ENCODE measurements at places on chromosomes 1 and 21. TPM values are rescaled to one million over a fixed set of nuclear protein-coding genes. Genes with fewer than 3 reads are reported as not detected.

The TAS1R1 gene
- not detected for total RNA-seq

The PTAFR gene
- 1.1 TPM for total RNA-seq

The EFCAB7 gene
- total RNA-seq, result 4.1 TPM

The TLCD4 gene
- total RNA-seq, result 9.8 TPM

The ADCY10 gene
- total RNA-seq, result not detected

The TRIM45 gene
- total RNA-seq, result 2.4 TPM

The CCDC27 gene
- total RNA-seq, result not detected

- no peak for DNase-seq
These were observed 508.6 kb downstream of the RWDD3 start for GRCh38 chr1:95742591-95743089.

DNA sequence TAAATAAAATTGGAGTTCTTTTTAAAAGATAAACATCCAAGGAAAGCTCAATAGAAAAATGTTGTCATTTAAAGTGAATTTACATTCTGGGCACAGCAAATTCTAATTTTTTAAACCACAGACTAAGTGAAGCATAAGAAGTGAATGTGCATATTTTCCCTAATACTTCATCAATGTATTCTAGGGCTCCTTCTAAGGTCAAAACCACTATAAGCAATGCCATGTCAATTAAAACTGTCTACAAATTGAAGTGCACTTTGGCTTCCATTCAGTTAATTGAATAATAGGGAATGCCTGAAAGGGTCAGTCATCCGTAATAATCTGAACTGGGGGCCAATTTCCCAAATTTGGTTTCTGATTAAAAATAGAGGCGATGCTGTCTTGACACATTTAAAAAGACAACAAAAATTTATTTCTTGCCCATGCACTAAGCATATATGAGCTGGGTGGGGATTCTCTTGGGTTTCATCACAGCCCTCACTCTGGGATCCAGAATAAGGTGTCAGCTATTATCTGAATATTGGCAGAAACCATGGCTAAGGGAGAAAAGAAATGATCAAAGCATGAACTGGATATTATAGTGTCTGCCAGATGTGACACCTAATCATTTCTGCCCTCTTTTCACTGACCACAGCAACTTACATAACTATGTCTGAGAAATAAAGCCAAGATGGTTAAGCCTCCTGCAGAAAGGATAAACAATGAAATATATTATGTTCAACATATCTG lies 660.6 kb upstream of the B3GALT2 start:
- DNase-seq, result no peak

GRCh38 chr21:35366394-35367080 lies 317.4 kb upstream of the RUNX1 start:
- peak; percentile 34 for DNase-seq

DNA sequence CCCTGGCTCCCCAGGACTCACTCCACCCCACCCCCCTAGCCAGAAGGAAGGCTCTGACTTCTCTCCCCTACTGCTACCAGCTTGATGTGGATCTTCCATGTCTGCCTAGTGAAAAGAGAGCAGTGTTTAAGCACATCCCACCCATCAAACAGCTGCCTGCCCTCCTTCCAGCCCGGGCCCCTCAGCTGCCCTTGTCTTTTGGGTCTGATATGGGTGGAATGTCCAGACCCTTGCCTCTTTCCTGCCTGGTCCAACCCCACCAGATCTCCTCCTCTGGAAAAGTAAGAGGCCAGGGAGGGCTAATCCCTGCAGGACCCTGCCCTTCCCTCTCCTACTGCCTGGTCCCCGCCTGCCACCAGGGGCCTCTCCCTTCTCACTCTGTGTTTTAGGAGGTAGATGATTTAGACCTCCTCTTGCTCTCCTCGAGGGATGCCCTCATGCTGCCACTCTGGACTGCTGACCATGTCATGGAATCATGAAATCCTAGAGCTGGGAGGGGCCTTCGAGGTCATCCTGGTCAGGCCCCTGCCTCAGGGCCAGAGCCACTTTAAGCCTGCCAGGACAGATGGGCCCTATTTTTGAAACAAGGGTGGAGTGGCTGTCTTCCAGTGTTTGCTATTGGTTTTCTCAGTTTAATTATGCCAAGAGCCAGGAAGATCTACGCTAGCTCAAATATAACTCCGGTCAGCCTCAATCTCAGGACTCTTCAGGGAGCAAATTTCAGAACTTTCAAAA lies 15.8 kb upstream of the HSPG2 start:
- DNase-seq, result no peak

DNA sequence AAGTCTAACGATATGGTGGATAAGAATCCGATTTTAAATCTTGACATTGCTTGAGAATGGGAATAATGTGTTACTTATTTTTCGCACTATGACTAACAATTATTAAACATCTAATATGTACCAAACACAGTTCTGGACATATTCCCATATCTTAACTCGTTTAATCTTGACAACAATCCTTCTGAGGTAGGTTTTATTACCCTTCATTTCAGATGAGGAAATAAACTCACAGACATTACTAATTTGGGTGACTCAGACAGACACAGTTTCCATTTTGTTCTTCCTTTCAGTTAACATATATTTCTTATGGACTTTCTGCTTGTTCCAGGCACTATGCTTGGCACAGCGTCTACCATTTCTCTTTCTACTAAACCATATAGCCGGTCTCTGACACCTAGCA lies 244.8 kb downstream of the SMYD3 start:
- DNase-seq, result no peak

DNA sequence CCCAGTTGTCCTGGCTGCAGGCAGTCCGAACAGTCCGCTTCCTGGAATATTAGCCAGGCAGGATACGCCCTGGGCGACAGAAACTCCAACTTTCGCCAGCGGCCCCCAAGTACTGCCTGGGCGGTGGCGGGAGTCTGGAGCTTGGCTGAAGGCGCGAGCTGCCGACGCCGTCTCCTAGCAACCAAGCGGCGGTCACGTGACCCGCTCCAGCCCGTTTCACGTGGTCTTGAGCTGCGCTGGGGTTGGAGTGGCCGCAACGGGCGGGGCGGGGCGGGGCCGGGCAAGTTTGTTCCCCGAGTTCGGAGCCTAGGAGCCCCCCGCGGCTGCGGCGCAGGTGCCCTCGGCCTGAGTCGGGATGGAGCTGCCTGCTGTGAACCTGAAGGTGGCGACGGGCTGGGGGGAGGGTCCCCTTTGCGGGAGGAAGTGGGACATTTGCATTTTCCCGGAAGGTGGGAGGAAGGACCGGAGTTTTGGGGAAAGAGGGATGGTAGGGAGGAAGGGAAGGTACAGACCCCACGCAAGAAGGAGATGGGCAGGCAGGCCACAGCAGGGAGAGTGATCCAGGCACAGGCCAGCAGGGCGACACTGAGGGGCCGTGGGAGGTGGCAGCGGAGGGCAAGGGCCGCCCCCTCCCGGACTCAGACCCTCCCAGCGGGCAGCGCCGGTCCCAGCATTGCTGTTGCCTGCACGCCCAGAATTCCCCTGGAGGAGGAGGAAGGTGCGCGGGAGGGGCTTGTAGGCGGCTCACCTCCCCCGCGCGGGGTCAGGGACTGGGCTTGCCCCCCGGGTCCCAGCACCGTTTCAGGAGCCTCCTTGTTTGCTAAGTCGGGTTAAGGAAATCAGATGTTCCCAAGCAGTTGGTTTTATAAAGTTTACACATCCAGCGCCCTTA lies at the start of gene AGTRAP:
AGTRAP (plus strand) TSS at position 283 of the 892 bp plus-strand sequence; CDS start at position 356, 73 bp downstream.
- peak; percentile 96 for DNase-seq

DNA sequence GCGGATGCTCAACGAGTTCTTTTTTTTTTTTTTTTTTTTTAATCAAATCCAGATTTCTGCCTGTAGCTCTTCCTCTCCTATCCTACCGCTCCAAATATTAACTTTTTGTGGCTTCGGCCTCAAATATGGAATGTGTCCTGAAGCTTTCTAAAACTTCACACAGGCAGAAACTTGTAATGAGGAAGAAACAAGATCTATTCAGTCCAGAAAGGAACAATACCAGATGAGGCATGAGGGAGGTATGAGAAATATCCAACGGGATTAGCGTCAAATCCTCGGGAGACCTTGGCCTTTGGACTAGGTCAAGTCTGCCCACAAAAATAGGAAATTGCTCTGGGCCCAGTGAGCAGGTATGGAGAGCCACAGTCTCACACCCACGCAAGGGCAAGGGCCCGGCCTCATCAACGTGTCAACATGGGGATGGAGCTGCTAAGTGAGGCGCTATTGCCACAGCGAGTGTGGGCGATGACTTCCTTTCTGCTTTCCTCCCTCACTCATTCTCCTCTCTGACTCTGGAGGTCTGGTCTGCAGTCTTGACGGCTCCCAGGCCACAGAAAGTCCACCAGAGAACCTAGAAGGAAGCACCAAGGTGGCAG lies 66.6 kb downstream of the BCAR3 start:
- DNase-seq, result no peak

DNA sequence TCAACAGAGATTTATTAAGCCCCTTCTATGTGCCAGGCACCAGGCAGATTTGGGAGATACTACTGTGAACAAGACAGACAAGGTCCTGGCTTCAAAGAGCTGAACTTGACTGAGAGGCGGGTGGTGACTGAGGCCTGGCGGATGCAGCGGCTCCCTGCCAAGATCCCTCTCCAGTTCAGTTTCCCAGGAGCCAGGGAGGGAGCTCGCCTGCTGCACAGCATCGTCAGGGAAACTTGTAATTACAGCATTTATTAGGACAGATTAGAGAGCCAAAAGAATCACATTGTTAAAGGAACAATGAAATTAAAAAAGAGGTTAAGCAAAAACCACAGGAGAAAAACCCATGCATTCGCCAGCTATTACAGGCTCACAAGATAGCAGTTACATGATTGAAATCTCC lies 55.3 kb downstream of the ETS2 start:
- DNase-seq, result no peak

DNA sequence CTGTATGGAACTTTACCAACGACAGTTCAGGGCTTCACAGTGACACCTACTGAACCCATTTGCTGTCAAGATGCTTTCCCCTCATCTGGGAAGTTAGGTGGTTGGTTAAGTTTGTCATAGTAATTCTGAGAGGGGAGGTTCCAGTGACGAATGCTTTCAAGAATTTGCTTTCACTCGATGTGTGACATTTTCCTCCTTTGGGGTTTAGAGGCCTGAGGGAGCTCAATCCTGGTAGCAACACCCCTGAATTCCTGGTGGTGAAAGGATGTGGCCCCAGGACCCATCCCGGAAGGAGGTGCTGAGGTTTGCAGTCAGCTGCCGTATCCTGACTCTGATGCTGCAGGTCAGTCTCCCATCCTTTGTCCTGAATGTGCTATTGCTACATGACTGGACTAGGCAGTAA lies 2.8 kb downstream of the PIGV start:
- DNase-seq, result no peak

DNA sequence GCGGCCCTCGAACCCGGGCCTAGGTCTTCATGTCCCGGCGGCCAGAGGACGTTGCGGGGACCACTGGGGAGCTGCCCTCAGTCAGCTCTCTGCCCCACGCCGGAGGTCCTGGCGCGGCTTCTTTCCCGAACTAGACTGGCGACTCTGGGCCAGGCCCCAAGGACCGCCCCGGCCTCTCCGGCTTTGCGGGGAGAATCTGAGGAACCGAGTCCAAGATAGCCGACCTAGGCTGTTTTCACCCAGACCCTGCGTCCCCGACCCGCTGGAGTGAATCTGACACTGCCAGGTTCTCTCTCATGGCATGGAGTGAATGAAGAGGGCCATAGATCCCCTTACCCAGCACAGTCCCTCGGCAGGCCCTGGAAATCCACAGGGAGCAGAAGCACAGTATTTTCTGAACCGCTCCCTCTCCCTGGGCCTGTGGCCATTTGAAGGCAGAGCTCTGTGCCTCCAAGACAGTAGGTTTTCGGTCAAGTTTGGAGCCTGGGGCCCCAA lies 9.9 kb upstream of the BARHL2 start:
- no peak for DNase-seq

GRCh38 chr1:206136241-206136640 lies 19.1 kb upstream of the AVPR1B start:
- DNase-seq, result no peak

GRCh38 chr1:223707256-223708000 lies 4.9 kb upstream of the CAPN2 start:
- DNase-seq, result peak; percentile 82

DNA sequence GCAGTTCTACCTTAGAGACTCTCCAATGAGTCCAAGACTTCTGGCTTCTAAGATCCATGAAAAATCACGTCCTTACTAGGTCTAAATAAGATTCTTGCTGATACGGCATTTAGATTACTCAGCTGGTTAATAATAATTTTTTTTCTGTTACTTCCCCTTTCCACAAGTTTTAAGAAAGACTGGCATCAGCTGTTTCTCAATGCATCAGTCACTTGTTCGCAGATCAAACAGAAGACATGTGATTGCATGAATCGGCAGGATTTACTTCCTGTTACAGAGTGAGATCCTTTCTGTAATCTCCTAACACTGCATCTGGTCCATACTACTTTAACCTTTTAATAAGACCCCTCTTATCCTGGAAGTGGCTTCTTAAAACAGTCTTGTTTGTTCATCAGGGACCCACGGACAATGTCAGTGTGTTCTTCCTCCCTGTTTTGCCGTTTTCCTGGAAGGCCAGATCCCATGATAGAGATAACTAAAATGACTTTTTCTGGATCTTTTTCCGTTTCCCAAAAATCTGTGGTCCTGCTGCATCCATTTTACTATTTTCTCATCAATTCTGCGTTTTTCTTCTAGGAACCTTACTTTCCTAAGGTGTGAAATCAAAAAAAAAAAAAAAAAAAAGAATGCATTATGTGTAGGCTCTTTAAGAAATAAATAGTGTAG lies 6.1 kb downstream of the NPL start:
- DNase-seq, result no peak
